Keratinocyte (primary cell): ENCODE measurements at places on chromosomes 5 and 9. TPM values are rescaled to one million over a fixed set of nuclear protein-coding genes. Genes with fewer than 3 reads are reported as not detected.

Gene SLC6A3
- 0.03 TPM in 1 of 3 replicates, not detected in the others for polyA plus RNA-seq

Gene SLC4A9
- 0.04 to 0.14 TPM (median 0.07 TPM) in 3 replicates for polyA plus RNA-seq

Gene FOXE1
- polyA plus RNA-seq: 0.97 to 1.9 TPM (median 1.1 TPM) in 3 replicates

Gene OLFM1
- 0.25 to 0.46 TPM (median 0.37 TPM) in 3 replicates for polyA plus RNA-seq

Gene OR2Y1
- polyA plus RNA-seq: not detected in 3 replicates

Gene B4GALT7
- polyA plus RNA-seq: 15.7 to 34.9 TPM (median 19.6 TPM) in 3 replicates

Gene ANKDD1B
- polyA plus RNA-seq: 0.27 to 1.4 TPM (median 1.1 TPM) in 3 replicates

Gene LHX2
- polyA plus RNA-seq: 0.07 TPM in 1 of 3 replicates, not detected in the others

Gene STPG3
- not detected in 3 replicates for polyA plus RNA-seq

Gene ZBTB6
- polyA plus RNA-seq: 4.9 to 7.3 TPM (median 5.7 TPM) in 3 replicates

Gene C9orf153
- polyA plus RNA-seq: 0.05 to 0.09 TPM in 2 of 3 replicates, not detected in the other

Gene CATSPER3
- polyA plus RNA-seq: 0.10 to 0.31 TPM (median 0.22 TPM) in 3 replicates

Gene ZBED3
- 0.50 to 0.59 TPM (median 0.58 TPM) in 3 replicates for polyA plus RNA-seq

Gene TRPM6
- 0.18 to 0.24 TPM (median 0.22 TPM) in 3 replicates for polyA plus RNA-seq

Gene PPP3R2
- polyA plus RNA-seq: not detected in 3 replicates

Gene OR1Q1
- polyA plus RNA-seq: not detected in 3 replicates

Gene CCL27
- 0.46 to 1.1 TPM (median 1.1 TPM) in 3 replicates for polyA plus RNA-seq

Gene ZNF618
- polyA plus RNA-seq: 2.0 to 4.6 TPM (median 2.5 TPM) in 3 replicates

Gene FAM53C
- 24.6 to 31.5 TPM (median 25.5 TPM) in 3 replicates for polyA plus RNA-seq

Gene EIF4EBP3
- polyA plus RNA-seq: 4.9 to 7.7 TPM (median 5.2 TPM) in 3 replicates

Gene CCDC183
- polyA plus RNA-seq: 0.03 to 0.08 TPM (median 0.06 TPM) in 3 replicates

Gene CCL28
- 1.5 to 2.2 TPM (median 1.9 TPM) in 3 replicates for polyA plus RNA-seq

Gene CEP72
- polyA plus RNA-seq: 4.0 to 4.5 TPM (median 4.3 TPM) in 3 replicates

Gene FLT4
- polyA plus RNA-seq: 0.03 to 0.05 TPM in 2 of 3 replicates, not detected in the other

Gene TSLP
- 0.43 to 1.5 TPM (median 1.1 TPM) in 3 replicates for polyA plus RNA-seq

Gene PCDHGA8
- polyA plus RNA-seq: 0.08 to 0.09 TPM (median 0.09 TPM) in 3 replicates

Gene CAVIN4
- polyA plus RNA-seq: 0.10 to 0.18 TPM (median 0.18 TPM) in 3 replicates

Gene PTGR1
- polyA plus RNA-seq: 45.1 to 66.0 TPM (median 65.6 TPM) in 3 replicates

Gene PCDHB3
- 0.03 to 0.08 TPM (median 0.05 TPM) in 3 replicates for polyA plus RNA-seq

Gene IL7R
- 2.8 to 5.9 TPM (median 4.7 TPM) in 3 replicates for polyA plus RNA-seq

Gene CREBRF
- 1.8 to 5.0 TPM (median 4.1 TPM) in 3 replicates for polyA plus RNA-seq

Gene PLAC8L1
- polyA plus RNA-seq: 0.63 to 0.69 TPM in 2 of 3 replicates, not detected in the other

Gene NDFIP1
- 21.6 to 38.2 TPM (median 26.0 TPM) in 3 replicates for polyA plus RNA-seq

Gene N4BP3
- 1.0 to 1.9 TPM (median 1.3 TPM) in 3 replicates for polyA plus RNA-seq

Gene OR2S2
- polyA plus RNA-seq: not detected in 3 replicates

Gene ENHO
- 0.06 TPM in 1 of 3 replicates, not detected in the others for polyA plus RNA-seq

Gene CTSV
- polyA plus RNA-seq: 101 to 190 TPM (median 109 TPM) in 3 replicates

Gene IL5
- not detected in 3 replicates for polyA plus RNA-seq

Gene SHISAL2B
- polyA plus RNA-seq: not detected in 3 replicates

Gene HAND1
- polyA plus RNA-seq: not detected in 3 replicates

Gene CNTFR
- 0.42 to 1.5 TPM (median 0.66 TPM) in 3 replicates for polyA plus RNA-seq

Gene CDO1
- not detected in 3 replicates for polyA plus RNA-seq

Gene FOXD4
- 0.17 to 0.22 TPM (median 0.18 TPM) in 3 replicates for polyA plus RNA-seq

Gene SLC9A3
- 0.55 to 0.85 TPM (median 0.75 TPM) in 3 replicates for polyA plus RNA-seq

Gene CKMT2
- not detected in 3 replicates for polyA plus RNA-seq

Gene ANKRD34B
- polyA plus RNA-seq: 0.01 TPM in 1 of 3 replicates, not detected in the others

Gene CTNND2
- not detected in 3 replicates for polyA plus RNA-seq

Gene ADAMTS16
- polyA plus RNA-seq: not detected in 3 replicates

Gene SRA1
- 19.3 to 48.3 TPM (median 32.4 TPM) in 3 replicates for polyA plus RNA-seq

Gene THBS4
- 0.27 to 0.47 TPM (median 0.46 TPM) in 3 replicates for polyA plus RNA-seq
